Large intestine (tissue), 12 donors: ENCODE measurements at places on chromosomes 7 and 10. TPM values are rescaled to one million over a fixed set of nuclear protein-coding genes. Genes with fewer than 3 reads are reported as not detected.
A peak's percentile ranks its signal among the peaks of the same experiment; 100 is the strongest.

DNA sequence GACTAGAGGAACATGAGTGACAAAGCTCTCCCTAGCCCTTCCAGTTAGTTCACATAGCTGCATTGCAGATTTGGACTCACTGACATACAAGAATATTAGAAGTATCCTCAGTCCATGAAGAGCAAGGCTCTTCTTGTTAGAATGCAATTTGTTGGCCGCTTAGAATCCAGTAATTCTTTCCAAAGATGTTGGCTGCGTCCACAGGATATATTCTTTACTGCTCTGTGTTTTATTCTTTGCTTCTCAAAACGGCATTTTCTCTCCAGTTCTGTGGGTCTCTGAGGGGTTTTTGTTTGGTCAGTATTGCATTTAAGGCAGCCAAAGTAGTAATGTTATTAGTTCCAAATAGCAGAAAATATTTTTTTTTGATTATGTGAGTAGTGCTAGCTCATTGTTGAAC lies 588.6 kb downstream of the DNAJB9 start:
- H3K4me3 ChIP-seq = no peak overlapping the region
- no peak overlapping the region for H3K27ac ChIP-seq
- DNase-seq = no peak

DNA sequence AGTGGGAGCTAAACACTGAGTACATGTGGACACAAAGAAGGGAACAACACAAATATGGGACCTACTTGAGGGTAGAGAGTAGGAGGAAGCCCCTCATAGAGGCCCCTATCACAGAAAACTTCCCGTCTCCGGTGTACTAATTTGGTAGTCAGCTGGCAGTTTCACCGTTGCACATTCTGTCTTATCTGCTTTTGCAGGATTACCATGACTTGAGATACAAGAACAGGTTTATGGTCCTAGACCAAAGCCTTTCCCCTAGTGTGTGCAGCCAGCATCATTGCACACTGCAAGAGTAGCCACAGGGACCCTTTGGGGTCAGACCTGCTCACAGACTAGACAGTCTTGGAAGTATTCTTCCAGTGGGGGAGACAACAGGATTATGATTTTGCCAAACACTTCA lies 5.9 kb upstream of the IFIT1B start:
- peak; percentile 43 for DNase-seq
- no peaks in the 10 kb centered on the region for H3K36me3 ChIP-seq
- no peak overlapping the region for H3K27ac ChIP-seq
- no peaks in the 10 kb centered on the region for H3K27me3 ChIP-seq
- peaks cover 29% of the 10 kb centered on the region for H3K4me1 ChIP-seq

GPR158 gene
- polyA plus RNA-seq = 0.33 TPM

GRCh38 chr7:80552031-80552694 lies 40.3 kb upstream of the GNAT3 start:
- no peaks in the 10 kb centered on the region for H3K4me1 ChIP-seq
- H3K4me3 ChIP-seq = no peak overlapping the region
- DNase-seq = peak; percentile 22
- no peaks in the 10 kb centered on the region for H3K36me3 ChIP-seq
- H3K27ac ChIP-seq = no peak overlapping the region
- no peaks in the 10 kb centered on the region for H3K27me3 ChIP-seq
